HFFc6 (cell line): ENCODE measurements at places on chromosomes 6 and 20. TPM values are rescaled to one million over a fixed set of nuclear protein-coding genes. Genes with fewer than 3 reads are reported as not detected.

CRIP3 gene
- total RNA-seq, result not detected in 3 replicates

FAM83C gene
- total RNA-seq, result not detected in 3 replicates

SLC17A1 gene
- total RNA-seq, result not detected in 3 replicates

NMBR gene
- total RNA-seq, result not detected in 3 replicates

TFAP2D gene
- not detected in 2 replicates for total RNA-seq

SNX9 gene
- total RNA-seq, result 37.2 to 42.0 TPM (median 39.7 TPM) in 3 replicates

VNN1 gene
- total RNA-seq, result 0.05 to 0.09 TPM (median 0.09 TPM) in 3 replicates

PDE7B gene
- total RNA-seq, result 1.1 to 4.5 TPM (median 1.2 TPM) in 3 replicates

RAET1E gene
- total RNA-seq, result not detected in 2 replicates

PRDM1 gene
- total RNA-seq, result 11.7 to 14.3 TPM (median 12.3 TPM) in 3 replicates

PTP4A1 gene
- total RNA-seq, result 81.3 to 101 TPM (median 83.3 TPM) in 3 replicates

CEP57L1 gene
- 14.6 and 20.8 TPM in 2 replicates for total RNA-seq

XKR7 gene
- not detected in 3 replicates for total RNA-seq

CST2 gene
- total RNA-seq, result not detected in 3 replicates

SYCP2L gene
- total RNA-seq, result not detected in 3 replicates

- no peak for DNase-seq
Measured at GRCh38 chr6:36566418-36566905, 19.2 kb upstream of the STK38 start.

DNA sequence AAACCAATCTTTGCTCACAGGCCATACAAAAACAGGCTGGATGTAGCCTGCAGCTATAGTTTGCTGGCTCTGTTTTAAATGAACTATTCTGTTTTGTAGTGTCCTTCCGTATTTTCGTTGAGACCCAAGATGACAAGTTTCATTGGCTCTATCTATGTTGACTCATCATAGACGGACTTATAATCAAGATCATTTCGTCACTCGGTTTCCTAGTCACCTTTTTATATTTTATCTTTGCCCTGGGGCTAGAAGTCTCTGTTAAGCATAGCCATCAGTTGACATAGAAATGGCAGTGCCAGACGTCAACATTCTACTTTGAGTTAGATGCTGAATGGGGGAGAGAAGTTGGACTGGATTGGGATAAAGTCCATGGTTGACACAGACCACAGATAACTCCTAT is 4.8 kb downstream of the PLEKHG1 start:
- DNase-seq, result no peak

- DNase-seq, result no peak
Measured at GRCh38 chr6:13492357-13492756, 5.0 kb upstream of the GFOD1 start.

GRCh38 chr20:11217326-11218172 is 543.8 kb upstream of the JAG1 start:
- no peak for DNase-seq

DNA sequence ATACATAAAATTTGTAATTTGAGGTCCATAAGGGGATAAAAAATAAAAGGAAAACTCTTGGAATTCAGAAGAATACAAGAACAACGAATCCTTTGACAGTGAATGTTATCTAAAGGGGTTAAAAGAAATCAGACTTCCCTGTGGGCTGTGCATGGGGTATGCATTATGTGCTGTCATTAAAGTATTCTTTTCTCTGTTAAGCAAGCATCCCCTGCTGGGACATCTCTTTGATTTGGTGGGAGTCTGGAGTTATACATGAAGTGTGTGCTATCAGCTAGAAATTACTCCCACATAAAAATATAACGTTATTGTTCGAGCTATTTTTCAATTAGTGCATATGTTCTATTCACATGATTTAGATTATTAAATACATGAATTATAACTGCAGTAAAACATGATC is 195.2 kb downstream of the CENPW start:
- DNase-seq, result no peak

- DNase-seq, result no peak
Measured at GRCh38 chr6:78947529-78947928, 80.2 kb downstream of the IRAK1BP1 start.

DNA sequence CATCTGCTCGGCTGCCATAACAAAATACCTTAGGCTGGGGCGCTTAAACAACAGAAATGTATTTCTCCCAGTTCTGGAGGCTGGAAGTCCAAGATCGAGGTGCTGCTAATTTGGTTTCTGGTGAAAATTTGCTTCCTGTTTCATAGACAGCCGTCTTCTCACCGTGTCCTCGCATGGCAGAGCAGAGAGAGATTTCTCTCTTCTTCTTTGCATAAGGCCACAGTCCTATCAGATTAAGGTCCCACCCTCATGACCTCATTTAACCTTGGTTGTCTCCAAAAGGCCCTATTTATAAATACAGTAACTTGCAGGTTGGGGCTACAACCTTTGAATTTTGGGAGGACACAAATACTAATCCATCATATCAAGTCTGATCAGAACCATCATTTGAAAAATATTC is 544.3 kb downstream of the KIF16B start:
- no peak for DNase-seq

GRCh38 chr6:139295901-139296300 is 4.1 kb upstream of the TXLNB start:
- no peak for DNase-seq

DNA sequence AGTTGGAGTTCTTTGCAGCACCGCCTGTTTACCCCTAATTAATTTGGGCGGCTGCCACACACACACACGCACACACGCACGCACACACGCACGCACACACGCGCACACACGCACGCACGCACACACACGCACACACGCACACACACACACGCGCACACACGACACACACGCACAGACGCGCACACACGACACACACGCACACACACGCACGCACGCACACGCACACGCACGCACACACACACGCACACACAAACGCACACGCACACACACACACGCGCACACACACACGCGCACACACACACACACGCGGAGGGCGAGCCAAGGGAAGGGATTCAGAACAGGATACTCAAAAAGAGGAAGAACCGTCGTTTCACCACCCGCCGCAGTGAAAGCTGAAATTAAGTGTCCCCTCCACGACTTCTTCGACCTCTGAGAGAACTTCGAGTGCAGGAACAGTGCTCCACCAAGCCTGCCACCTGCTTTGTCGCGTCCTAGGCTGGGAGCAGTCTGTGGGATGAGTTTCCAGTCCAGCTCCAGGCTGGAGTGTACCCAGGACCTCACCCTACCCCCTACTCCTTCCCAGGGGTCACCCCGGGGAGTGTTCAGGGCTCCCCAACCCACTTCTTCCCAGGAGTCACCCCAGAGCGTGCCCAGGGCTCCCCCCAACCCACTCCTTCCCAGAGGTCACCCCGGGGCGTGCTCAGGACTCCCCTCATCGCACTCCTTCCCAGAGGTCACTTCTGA is 1.1 kb downstream of the RNASET2 start:
- DNase-seq, result no peak

DNA sequence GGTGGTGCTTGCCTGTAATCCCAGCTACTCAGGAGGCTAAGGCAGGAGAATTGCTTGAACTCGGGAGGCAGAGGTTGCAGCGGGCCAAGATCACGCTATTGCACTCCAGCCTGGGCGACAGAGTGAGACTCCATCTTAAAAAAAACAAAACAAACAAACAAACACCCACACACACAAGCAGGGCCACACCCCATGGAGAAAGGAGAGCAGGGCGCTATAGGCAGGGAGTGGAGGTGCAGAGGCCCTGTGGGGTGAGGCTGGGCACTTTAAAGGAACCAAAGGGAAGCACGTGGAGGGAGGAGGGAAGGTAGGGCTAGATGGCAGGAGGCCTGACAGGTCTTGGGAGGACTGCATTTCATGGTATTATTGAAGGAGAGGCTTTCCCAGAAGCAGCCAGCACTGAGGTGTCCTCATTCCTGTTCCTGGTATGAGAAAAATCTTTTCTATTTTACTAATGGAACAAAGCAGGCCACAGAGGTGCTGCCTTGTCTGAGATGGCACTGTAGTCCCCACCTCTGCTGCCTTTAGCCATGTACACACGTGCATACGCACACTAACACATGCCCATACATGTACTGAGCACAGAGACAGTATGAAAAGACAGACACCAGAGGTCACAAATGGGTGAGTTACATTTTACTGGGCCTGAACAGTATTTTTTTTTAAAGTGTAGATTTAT is 44.0 kb downstream of the BCAS4 start:
- no peak for DNase-seq

- DNase-seq, result no peak
Measured at GRCh38 chr6:142906945-142907470, 38.0 kb downstream of the HIVEP2 start.

DNA sequence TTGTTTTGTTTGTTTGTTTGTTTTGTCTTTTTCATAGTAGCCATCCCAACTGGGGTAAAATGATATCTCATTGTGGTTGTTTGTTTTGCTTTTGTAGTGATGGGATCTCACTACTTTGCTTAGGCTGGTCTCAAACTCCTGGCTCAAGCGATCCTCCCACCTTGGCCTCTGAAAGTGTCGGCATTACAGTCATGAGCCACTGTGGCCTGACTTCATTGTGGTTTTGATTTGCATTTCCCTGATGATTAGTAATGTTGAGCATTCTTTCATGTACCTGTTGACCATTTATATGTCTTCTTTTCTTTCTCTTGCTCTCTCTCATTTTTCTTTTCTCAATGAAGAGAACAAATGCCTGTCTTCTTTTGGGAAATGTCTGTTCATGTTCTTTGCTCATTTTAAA is 30.8 kb upstream of the HLA-DOA start:
- DNase-seq, result no peak

- peak; percentile 25 for DNase-seq
Measured at GRCh38 chr6:9401960-9402359, 966.6 kb upstream of the SLC35B3 start.

- DNase-seq, result no peak
Measured at GRCh38 chr20:35409542-35409941, 2.2 kb downstream of the UQCC1 start.

- no peak for DNase-seq
Measured at GRCh38 chr20:59939052-59939878, 840 bp downstream of the PPP1R3D start.

GRCh38 chr20:38779247-38780097 is 26.0 kb upstream of the PPP1R16B start:
- DNase-seq, result no peak

GRCh38 chr20:33654680-33655161 is 7.4 kb upstream of the C20orf144 start:
- DNase-seq, result no peak

DNA sequence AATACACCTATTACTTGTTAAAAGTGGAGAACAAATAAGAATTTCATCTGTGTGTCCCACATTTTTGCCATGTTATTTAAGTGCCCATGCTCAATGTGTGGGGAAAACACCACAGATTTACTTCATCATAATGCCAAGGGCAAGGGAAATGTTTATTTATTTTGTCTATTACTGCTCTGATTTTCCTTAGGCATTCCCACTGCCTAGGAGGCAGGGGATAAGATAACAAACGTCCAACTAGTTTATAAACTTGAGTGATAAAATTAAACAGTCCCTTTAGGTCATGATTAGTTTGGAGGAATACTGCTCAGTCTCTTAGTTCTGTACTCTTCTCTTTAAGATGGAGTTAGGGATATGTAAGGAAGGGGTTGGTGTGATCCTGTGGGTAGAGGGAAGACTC is 598.4 kb upstream of the MARCKS start:
- no peak for DNase-seq

- DNase-seq, result no peak
Measured at GRCh38 chr20:483815-484644, 21.7 kb upstream of the TBC1D20 start.

- no peak for DNase-seq
Measured at GRCh38 chr6:31582230-31582643, at the start of gene LTB. LTB (minus strand) TSS chr6:31582424; CDS start chr6:31582417, 7 bp downstream.

- no peak for DNase-seq
Measured at GRCh38 chr6:170032197-170032596, 258.7 kb downstream of the DLL1 start.

- DNase-seq, result peak; percentile 82
Measured at GRCh38 chr6:71489736-71490135, 201.1 kb downstream of the OGFRL1 start.

DNA sequence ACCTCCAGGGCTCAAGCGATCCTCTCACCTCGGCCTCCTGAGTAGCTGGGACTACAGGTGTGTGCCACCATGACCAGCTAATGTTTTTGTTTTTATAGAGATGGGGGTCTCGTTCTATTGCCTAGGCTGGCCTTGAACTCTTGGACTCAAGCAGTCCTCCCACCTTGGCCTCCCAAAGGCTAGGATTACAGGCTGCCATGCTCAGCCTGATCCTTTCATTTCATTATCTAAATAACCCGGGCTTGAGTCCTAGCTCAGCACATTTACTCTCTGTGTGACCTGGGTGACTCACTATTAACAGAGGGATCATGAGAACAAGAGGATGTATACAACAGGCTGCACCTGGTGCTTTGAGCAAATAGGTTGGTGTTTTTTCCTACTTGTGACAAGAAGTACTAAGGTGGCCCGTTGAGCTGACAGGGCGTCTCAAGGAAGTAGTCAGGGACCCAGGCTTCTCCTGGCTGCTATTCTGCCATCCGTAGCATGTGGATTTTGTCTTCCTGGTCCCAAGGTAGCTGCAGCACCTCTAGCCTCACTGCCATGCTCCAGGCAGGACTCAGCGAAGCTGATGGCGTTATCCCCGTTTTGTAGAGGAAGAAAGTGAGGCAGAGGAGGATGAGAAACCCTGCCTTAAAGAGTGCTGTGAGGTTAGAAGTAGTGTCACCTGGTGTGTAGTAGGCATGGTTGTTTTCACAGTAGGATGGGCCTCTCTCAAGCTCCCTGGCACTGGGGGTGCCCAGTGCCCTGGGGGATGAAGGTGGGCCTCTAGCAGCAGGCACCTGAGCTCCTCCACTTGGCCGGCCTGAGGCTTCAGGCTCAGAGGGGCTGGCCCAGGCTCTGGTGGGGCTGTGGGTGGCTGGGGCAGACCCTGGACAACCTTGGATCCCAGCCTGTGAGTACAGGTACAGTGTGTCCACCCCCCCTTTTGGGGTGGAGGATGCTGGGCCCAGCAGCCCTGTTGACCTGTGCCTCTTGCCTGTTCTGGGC is 62.4 kb downstream of the ADNP start:
- no peak for DNase-seq

DNA sequence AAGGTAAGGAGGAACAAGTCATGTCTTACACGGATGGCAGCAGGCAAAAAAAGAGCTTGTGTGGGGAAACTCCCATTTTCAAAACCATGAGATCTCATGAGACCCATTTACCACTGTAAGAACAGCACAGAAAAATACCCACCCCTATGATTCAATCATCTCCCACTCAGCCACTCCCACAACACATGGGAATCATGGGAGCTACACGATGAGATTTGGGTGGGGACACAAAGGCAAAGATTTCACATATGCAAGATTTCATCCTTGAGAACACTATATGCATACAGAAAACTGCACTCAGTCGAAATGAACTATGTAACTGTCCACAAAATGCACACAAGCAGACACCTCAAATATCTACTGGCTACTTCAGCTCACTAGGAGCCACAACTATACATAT is 480.6 kb upstream of the BTBD3 start:
- DNase-seq, result no peak

- DNase-seq, result no peak
Measured at GRCh38 chr6:155022721-155023120, 27.6 kb downstream of the TIAM2 start.

GRCh38 chr6:15713325-15713724 is 50.5 kb upstream of the DTNBP1 start:
- DNase-seq, result no peak
